Hematopoietic multipotent progenitor cell (in vitro differentiated cells): ENCODE measurements at places on chromosomes 7 and 10. TPM values are rescaled to one million over a fixed set of nuclear protein-coding genes. Genes with fewer than 3 reads are reported as not detected.
A peak's percentile ranks its signal among the peaks of the same experiment; 100 is the strongest.

DNA sequence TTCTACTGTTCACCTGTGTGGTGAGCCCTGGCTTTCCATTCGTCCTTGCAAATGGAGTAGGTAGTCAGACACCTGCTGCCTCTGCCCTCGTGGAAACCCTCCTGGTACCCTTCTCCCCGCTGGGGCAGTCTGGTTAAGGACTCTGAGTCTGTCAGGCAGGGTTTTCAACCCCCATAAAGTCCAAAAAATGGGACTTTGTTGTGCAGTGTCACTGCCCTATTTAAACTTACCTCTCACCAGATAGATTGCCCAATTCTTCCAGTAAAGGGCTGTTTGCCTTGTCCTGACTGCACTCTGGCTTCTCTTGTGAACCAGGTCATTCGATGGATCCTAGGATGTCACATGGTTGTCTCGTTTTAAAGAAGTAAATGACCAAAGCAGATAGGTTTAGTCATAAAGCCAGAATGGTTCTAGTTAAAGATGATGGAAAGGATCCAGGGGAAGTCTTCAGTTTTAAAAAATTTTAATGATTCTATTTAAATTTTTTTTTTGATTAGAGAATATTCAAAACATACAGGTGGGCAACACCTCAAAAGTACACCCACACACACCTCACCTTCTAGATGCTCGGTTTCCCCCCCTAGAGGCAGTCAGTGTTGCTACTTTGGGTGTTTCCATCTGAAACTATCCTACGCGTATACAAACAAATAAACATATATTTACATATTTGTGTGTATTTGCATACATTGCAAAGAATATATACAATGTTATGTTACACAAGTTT, 22.0 kb downstream of the TMEM176B start:
- DNase-seq, result peak; percentile 11

- DNase-seq, result no peak
These were observed 9.1 kb downstream of the GOT1 start for GRCh38 chr10:99421233-99421739.

The CLEC5A gene
- under 0.01 TPM for total RNA-seq

- no peak for DNase-seq
These were observed 82.4 kb upstream of the TRIL start for GRCh38 chr7:29040579-29040925.

The FAM25C gene
- not detected for total RNA-seq

DNA sequence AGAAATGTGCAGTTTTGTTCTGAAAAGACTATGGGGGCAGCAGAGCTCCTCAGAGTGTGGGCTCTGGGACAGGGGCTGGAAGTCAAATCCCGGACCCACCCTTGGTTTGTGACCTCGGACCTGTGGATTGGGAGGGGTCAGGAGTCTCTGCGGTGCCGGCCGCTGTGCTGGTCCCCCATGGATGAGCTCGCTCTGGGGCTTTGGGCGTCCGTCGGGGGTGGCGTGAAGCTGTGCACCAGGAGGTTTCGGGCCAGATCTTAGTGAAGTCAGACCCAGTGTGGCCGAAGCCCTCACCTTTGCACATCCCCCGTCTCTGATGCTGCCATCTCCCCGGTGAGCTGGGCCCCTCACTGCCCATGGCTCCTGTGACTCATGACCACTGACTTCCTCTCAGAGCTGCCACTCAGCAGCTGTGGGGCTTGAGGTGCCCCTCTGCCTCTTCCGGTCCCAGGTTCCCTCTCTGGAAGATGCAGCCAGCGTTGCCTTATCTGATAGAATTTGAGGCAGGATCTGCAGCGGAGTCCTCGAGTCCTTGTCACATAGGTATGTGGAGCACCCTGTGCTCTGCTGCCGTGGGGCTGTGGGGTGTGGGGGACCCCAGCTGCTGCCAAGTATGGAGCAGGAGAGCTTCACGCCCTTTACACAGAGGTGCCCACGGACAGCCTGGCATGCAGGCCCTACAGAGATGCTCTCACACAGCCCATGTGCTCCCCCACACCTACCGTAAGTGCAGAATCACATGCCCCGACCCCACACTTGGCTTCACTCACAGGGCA, 11.4 kb upstream of the SCART1 start:
- DNase-seq, result peak; percentile 57

- no peak for DNase-seq
These were observed 91.5 kb upstream of the EFCAB10 start for GRCh38 chr7:105672801-105673200.

DNA sequence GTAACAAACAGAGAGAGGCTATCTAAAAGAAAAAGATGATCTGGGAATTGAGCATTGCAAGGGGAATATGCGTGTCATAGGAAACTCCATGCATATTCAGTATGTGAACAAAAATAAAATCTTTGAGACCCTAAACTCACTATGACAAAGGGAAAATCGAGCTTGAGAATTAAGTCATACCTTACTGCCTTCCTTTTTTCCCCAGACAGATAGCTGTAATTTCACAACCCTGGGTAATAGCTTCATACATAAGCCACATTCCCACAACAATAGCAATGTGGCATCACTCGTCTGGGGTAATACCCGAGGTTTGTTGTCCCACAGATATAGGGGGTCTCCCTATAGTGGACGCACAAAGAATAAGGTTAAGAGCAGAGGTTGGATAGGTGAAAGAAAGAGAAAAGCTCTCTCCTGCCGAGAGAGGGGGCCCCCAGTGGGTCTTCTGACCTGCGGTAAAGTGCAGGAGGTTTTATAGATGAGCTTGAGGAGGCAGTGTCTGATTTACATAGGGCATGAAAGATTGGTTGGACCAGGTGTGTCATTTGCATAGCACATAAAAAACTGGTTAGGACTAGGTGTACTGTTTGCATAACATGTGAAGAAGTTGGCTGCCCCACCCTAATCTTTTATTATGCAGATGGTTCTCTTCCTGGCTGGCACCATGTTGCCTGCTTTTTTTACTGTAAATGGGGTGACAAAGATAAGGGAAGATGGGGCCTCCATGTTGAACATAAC, 11.6 kb downstream of the CYP3A43 start:
- no peak for DNase-seq

The TEX47 gene
- not detected for total RNA-seq

The HDAC9 gene
- 10.2 TPM for total RNA-seq

GRCh38 chr10:102347236-102347828, 48.2 kb upstream of the NFKB2 start:
- DNase-seq, result peak; percentile 28

The DENND2A gene
- not detected for total RNA-seq

DNA sequence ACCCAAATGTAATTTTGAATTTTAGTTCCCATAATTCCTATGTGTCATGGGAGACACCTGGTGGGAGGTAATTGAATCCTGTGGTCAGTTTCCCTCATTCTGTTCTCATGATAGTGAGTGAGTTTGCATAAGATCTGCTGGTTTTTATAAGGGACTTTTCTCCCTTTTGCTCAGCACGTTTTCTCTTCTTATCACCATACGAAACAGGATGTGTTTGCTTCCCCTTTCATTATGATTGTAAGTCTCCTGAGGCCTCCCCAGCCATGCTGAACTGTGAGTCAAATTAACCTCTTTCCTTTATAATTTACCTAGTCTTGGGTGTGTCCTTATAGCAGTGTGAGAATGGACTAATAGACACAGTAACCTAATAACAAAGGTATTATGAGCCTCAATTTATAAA, 36.1 kb upstream of the ZNF736 start:
- no peak for DNase-seq

DNA sequence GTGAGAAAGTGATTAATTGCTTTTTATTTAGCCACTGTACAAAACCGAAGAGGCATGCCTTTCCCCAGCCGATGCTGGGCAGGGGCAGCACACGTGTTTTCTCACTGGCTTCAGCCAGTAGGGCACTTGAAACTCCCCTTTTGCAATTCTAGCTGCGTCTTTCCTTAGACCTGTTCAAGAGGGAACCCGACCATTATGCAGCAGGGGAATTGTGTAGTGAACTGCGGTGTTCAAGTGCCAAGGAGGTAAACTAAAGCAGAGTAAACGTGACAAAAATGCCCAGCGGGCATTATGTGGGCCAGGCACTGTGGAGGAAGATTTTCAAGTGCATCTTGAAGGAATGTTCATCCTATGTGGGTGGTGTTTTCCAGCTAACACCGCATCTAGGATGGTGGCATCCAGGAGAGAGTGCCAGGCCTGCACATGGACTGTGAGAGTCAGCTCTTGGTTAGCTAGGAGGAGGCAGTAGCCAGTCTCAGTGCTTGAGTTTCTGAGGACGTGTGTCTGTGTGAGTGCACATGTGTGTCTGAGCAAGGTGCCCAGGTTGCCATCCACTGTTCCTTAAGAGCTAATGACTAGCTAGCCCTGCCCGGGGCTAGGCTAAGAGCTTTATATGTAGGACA, 3.3 kb downstream of the WIPF3 start:
- no peak for DNase-seq

DNA sequence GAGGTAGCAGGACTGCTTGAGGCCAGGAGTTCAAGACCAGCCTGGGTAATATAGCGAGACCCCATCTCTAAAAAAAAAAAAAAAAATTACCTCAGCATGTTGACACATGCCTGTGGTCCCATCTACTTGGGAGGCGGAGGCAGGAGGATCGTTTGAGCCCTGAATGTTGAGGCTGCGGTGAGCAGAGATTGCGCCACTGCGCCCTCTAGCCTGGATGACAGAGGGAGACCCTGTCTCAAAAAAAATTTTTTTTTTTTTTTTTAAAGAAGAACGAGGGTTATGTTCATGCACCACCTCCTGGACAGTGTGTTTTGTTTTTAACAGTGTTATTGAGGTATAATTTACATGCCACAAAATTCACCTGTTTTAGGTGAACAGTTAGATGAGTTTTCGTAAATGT, 51.1 kb upstream of the SEPHS1 start:
- DNase-seq, result no peak

- no peak for DNase-seq
These were observed 183.7 kb upstream of the CDK1 start for GRCh38 chr10:60594476-60595051.

- no peak for DNase-seq
These were observed 6.2 kb upstream of the CREB3L2 start for GRCh38 chr7:138008019-138008587.

The TMEM139 gene
- total RNA-seq, result not detected

The RASSF4 gene
- total RNA-seq, result 1.1 TPM
